ENCODE measurements at places on chromosomes 2 and 18. TPM values are rescaled to one million over a fixed set of nuclear protein-coding genes. Genes with fewer than 3 reads are reported as not detected.

DNA sequence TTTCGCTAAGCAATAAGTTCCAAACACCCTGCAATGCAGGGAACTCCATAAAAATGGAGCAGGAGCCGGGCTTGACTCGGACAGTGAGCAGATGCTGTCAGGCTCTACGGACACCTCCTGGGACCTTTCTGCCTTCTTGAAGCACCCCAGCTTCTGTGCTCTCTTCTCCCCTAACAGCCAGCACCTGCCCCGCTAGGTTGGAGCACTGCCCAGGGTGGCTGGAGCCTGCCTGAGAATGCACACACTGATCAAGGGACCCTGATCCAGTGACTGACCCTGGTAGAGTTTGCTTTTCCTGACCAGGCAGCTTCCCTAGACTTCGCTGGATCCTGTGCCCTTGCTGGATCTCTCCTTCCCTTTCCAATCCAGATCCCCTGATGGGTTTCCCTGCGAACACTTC, 40.9 kb downstream of the CD226 start:
- DNase-seq: no peak

- no peak for DNase-seq
These were observed 205.8 kb downstream of the INSIG2 start for GRCh38 chr2:118294063-118294462.

GRCh38 chr2:46018773-46019591, 278.2 kb upstream of the EPAS1 start:
- no peak for DNase-seq

Gene MROH2A
- total RNA-seq: not detected

- no peak for DNase-seq
These were observed 95.5 kb upstream of the AGAP1 start for GRCh38 chr2:235398321-235398720.

DNA sequence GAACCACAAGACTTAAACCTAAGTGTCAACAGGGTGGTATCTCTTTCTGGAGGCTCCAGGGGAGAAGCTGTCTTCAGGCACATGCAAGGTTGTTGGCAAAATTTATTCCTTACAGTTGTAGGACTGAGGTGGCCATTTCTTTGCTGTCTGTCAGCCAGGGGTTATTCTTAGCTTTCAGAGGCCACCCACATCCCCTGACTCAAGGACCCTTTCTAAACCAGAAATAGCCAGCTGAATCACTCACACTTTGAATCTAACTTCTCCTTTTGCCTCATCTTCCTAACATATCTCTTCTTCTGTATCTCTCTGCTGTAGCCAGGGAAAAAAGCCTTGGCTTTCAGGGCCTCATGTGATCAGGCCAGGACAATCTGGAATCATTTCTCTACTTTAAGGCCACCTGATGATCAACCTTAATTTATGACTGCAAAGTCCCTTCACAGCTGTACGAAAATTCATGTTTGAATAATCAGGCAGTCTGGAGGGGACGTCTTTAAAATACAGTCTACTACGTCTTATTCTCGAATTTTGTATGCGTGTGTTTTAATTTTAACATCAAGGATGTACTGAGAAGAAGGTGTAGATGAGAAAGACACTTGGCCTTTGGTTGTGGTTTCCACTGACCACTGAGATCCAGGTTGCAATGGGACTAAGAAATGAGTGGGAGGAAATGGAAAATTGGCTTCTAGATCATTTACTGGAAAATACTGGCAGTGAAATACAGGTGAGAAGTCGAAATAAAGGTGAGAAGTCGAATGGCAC, 90.4 kb downstream of the DOCK10 start:
- DNase-seq: no peak

All from PC-3 (cell line).